ENCODE measurements at places on chromosomes 13 and 19. TPM values are rescaled to one million over a fixed set of nuclear protein-coding genes. Genes with fewer than 3 reads are reported as not detected.

Gene LHFPL6
- 28.3 TPM for total RNA-seq

DNA sequence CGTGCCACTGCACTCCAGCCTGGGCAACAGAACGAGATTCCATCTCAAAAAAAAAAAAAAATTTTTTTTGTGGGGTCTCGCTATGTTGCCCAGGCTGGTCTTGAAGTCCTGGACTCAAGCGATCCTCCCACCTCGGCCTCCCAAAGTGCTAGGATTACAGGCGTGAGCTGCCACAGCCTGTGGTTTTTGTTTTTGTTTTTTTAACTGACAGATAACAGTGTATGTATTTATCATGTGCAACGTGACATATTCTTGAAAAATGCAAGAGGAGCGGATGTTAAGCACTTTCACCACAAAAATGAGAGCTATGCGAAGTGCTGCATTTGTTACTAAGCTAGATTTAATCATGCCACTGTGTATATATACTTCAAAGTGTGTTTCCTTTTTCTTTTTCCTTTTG, 49.0 kb downstream of the ARHGEF18 start:
- no peak for DNase-seq

- no peak for DNase-seq
These were observed 191.2 kb downstream of the USP12 start for GRCh38 chr13:26980099-26981031.

- no peak for DNase-seq
These were observed 711.4 kb downstream of the DIAPH3 start for GRCh38 chr13:59452189-59452890.

Measured in cerebellum (tissue), 4 donors.